A549 treated with AZD2906 at 1 μM for 4 hours (cell line): ENCODE measurements at places on chromosomes 5 and 9. TPM values are rescaled to one million over a fixed set of nuclear protein-coding genes. Genes with fewer than 3 reads are reported as not detected.

Gene PNPLA7
- total RNA-seq, result 0.44 to 0.80 TPM (median 0.62 TPM) in 5 replicates

Gene TTLL11
- 3.7 to 5.4 TPM (median 4.6 TPM) in 5 replicates for total RNA-seq

Gene ADGRD2
- 0.03 TPM in 1 of 5 replicates, not detected in the others for total RNA-seq

Gene SPATA31D4
- not detected in 5 replicates for total RNA-seq

Gene GADD45G
- 0.11 to 0.76 TPM (median 0.39 TPM) in 5 replicates for total RNA-seq

Gene PCDHGC4
- total RNA-seq, result 0.02 to 0.07 TPM in 2 of 5 replicates, not detected in the others

Gene KCNN2
- 0.07 to 0.20 TPM (median 0.16 TPM) in 5 replicates for total RNA-seq
